ENCODE measurements at places on chromosomes 1 and 21.

DNA sequence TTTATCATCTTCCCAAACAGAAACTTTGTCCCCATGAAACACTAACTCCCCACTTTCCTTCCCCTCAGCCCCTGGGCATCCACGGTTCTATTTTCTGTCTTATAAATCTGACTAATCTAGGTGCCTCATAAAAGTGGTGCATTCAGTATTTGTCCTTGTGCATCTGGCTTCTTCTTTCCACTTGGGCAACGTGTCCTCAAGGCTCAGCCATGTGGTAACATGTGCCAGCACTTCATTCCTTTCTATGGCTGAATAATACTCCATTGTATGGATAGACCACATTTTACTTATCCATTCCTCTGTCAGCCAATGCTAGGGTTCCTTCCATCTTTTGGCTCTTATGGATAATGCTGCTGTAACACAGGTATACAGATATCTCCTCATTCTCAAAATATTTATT lies 305.0 kb upstream of the RUNX1 start:
- no peak for DNase-seq

GRCh38 chr1:207959141-207959825 lies 48.4 kb upstream of the CD34 start:
- DNase-seq: no peak

- DNase-seq: no peak
These were observed 142.3 kb upstream of the KCNE2 start for GRCh38 chr21:34221331-34222030.

DNA sequence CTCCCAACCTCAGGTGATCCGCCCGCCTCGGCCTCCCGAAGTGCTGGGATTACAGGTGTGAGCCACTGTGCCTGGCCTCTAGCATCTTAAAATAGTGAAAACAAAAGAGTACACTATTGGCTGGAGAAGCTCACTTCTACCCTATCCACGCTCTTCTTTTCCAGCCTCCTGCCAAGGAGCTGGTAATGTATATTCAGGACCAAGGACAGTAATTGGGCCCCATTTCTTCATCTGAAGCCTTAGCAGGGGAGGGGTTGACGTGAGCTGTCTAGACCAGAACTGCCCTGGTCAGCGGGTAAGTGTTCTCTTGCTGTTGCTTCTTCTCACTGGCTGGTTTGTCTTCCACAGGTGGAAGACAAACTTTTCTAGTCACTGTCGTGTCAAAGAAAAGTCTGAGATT lies 70.2 kb downstream of the DNM3 start:
- DNase-seq: no peak

- no peak for DNase-seq
These were observed 8.1 kb downstream of the PLEKHM2 start for GRCh38 chr1:15692121-15692682.

DNA sequence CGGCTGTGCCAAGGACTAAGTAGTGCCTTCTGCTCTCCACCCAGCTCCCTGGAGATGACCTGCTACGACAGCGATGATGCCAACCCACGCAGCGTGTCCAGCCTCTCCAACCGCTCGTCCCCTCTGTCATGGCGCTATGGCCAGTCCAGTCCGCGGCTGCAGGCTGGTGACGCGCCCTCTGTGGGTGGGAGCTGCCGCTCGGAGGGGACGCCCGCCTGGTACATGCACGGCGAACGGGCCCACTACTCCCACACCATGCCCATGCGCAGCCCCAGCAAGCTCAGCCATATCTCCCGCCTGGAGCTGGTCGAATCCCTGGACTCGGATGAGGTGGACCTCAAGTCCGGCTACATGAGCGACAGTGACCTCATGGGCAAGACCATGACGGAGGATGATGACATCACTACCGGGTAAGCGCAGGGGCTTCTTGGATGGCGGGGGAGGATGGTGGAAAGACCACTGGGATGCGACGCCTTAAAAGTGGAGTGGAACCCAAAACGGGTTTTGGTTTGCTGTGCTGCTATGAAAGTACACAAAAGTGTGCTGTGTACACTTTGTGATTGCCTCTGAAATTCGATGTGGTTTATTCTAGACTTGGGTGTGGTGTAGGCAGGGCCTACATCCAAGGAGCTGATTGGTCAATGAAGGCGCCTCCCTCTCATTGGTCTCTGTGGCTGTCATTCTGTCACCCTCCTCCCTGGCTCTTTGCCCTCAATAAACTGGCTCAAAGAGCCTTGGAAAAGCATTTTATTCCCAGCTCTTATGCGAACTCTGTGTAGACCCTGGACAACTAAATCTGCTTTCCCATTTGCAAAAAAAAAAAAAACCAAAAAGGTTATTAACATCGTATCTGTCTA lies 110.4 kb upstream of the IPO9 start:
- no peak for DNase-seq

- no peak for DNase-seq
These were observed 17.6 kb downstream of the GPR137B start for GRCh38 chr1:236159704-236160539.

- DNase-seq: no peak
These were observed 86.1 kb downstream of the RRAGC start for GRCh38 chr1:38773483-38773882.

- DNase-seq: no peak
These were observed 13.0 kb downstream of the COL18A1 start for GRCh38 chr21:45417951-45418300.

DNA sequence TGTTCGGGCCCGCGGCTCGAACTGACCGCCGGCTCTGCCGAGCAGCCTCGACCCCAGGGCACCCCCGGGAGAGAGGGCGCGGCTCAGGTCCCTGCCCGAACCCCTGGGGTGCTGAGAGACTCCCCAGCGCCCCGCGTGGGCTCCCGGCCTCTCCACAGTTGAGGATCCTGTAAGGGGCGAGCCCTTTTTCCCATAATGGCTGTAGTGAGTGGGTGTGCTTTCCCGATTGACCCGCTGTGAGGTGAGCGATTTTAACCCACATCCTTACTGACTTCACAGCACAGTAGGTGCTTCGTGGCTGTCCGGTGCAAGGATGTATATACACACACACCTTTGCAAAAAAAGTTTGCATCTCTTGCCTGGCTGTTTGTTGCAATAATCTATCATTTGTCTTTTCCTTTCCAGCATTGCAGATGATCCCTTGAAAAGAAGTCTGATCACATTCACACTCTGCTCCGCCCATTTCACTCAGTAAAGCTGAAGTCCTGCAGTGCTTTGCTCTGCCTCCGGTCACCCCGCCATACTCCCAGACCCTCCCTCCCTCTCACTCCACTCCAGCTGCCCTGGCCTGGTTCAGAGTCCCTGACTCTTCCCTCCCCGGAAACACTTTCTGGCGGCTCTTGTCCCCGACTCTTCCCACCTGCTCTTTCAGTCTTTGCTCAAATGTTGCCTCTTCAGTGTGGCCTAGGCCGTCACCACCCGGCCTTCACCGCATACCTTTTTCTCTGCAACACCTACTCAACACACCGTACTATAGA lies 955 bp upstream of the UBE2G2 start:
- DNase-seq: no peak

GRCh38 chr1:248884632-248885295 lies 21.3 kb upstream of the PGBD2 start:
- no peak for DNase-seq

DNA sequence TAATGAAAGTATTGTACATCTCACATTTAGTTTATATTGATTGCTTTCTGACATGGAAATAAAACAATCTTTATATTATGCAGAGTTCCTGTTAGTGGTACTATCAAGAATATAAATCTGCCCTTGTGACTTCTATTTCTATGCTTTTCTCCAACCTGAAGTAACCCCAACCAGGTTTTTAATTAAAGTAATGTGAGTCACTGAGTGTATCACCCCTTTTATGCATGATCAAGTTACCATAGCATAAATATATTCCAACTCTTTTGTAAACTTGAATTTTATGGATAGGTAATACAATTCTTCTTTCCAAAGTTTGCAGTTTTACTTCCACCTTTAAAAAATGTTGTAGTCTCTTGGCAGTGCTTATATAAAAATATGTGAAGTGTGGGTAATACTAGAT lies 532.3 kb downstream of the USP25 start:
- DNase-seq: no peak

- no peak for DNase-seq
These were observed 36.4 kb downstream of the PALMD start for GRCh38 chr1:99682291-99682751.

GRCh38 chr1:229068270-229068987 lies 202.5 kb upstream of the RAB4A start:
- DNase-seq: no peak

DNA sequence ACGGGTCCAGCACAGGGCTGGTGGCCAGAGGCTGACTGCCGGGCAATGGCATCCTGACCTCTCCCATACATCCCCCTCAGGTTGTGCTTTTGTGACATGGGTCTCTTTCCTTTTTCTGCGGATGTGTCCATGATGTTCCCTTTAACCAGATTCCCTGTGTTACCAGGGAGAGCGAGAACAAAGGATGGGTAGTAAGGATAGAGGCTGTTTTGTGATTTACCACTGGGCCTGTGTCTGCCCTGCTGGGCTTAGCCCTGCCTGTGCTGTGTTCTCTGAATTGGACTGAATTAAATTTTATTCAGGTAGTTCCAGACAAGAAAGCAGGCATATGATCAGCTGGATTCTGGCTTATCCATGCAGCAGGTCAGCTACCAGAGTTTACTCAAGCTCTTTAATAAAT lies 301.6 kb downstream of the RWDD3 start:
- no peak for DNase-seq

GRCh38 chr21:41660748-41661147 lies 106.1 kb downstream of the RIPK4 start:
- DNase-seq: no peak
